Renal pelvis (tissue), 12 donors: ENCODE measurements at places on chromosomes 2 and 18. TPM values are rescaled to one million over a fixed set of nuclear protein-coding genes. Genes with fewer than 3 reads are reported as not detected.

GRCh38 chr18:830315-830901 lies 18.4 kb upstream of the YES1 start:
- DNase-seq: peak; percentile 30

DNA sequence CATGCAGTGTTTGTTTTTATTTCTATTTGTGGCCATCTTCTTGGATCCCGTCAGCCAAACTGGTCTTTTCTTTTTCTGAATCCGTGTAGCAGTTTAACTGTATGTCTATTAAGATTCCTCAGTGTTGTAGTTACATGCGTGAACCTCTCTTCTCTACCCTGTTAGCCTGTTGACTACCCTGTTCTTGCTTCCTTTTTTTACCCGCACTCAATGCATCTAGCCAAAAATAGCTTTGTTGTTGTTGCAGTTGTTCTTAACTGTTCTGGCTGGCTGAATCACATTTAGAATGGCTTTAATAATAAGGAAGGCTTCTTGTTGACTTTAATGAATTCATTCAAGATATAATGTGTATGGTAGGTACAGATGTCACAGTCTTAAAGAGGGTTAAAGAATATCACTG lies 137.1 kb downstream of the LCLAT1 start:
- DNase-seq: no peak

Gene RAB31
- polyA plus RNA-seq: 27.5 TPM

- DNase-seq: no peak
Measured at GRCh38 chr2:240369801-240370585, 65.5 kb upstream of the GPC1 start.

Gene CAPN14
- 0.13 TPM for polyA plus RNA-seq

DNA sequence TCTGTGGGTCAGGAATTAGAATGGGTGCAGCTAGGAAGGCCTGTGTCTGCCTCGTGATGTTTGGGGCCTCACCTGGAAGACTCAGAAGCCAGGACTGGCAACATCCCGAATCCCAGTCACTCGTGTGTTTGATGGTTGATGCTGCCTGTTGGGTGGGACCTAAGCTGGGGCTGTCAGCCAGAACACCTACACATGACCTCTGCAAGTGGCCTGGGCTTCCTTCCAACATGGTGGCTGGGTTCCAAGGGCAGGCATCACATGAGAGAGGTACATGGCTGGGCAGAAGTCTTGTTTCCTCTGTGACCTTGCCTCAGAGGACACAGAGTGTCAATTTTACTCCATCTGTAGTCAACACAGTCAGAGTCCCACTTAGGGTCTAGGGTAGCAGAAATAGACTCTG lies 177.8 kb downstream of the GBX2 start:
- no peak for DNase-seq

Gene PKP4
- 154 TPM for polyA plus RNA-seq

DNA sequence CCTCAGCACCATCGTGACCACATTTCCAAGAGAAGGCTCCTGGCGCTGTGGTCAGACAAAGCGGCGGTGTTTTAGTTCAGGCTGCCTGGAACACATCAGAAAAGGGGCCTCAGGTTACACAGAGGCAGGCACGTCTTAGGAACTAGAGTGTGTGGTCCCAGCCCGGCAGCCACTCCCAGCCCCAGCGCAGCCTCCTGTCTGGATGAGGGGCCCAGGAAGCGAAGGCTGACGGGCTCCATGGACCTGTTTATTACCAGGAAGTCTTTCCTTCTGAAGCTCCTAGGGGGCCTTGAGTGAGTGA lies 10.0 kb upstream of the GPR55 start:
- no peak for DNase-seq
